ENCODE measurements at places on chromosomes 16 and 17. TPM values are rescaled to one million over a fixed set of nuclear protein-coding genes. Genes with fewer than 3 reads are reported as not detected.

CLEC10A gene
- 61.9 TPM for polyA plus RNA-seq

KREMEN2 gene
- not detected for polyA plus RNA-seq

HOXB9 gene
- not detected for polyA plus RNA-seq

MYH2 gene
- not detected for polyA plus RNA-seq

TBC1D3B gene
- not detected for polyA plus RNA-seq

PDE6G gene
- 8.9 TPM for polyA plus RNA-seq

SRSF1 gene
- polyA plus RNA-seq = 51.2 TPM

MYH8 gene
- polyA plus RNA-seq = not detected

CACNG1 gene
- not detected for polyA plus RNA-seq

NPIPB2 gene
- polyA plus RNA-seq = not detected

SRCIN1 gene
- not detected for polyA plus RNA-seq

HSD17B2 gene
- not detected for polyA plus RNA-seq

AATK gene
- polyA plus RNA-seq = 2.0 TPM

PDIA2 gene
- polyA plus RNA-seq = not detected

KCNJ18 gene
- polyA plus RNA-seq = not detected

MYH3 gene
- 0.13 TPM for polyA plus RNA-seq

SLC5A11 gene
- polyA plus RNA-seq = 0.37 TPM

ACLY gene
- polyA plus RNA-seq = 41.0 TPM

NOS2 gene
- not detected for polyA plus RNA-seq

TMEM235 gene
- not detected for polyA plus RNA-seq

SLC52A1 gene
- polyA plus RNA-seq = not detected

ATP1B2 gene
- 0.07 TPM for polyA plus RNA-seq

Measured in CD14-positive monocyte (primary cell).